Aorta (tissue), 5 donors: ENCODE measurements at places on chromosomes 5 and 9. TPM values are rescaled to one million over a fixed set of nuclear protein-coding genes. Genes with fewer than 3 reads are reported as not detected.
A peak's percentile ranks its signal among the peaks of the same experiment; 100 is the strongest.

GRCh38 chr9:133355881-133356357 is 368 bp downstream of the SURF1 start:
- H3K4me3 ChIP-seq, result peak overlapping the region; percentile 92
- no peak for DNase-seq
- no peaks in the 10 kb centered on the region for H3K27me3 ChIP-seq
- no peak overlapping the region for H3K27ac ChIP-seq

- no peak for DNase-seq
- no peaks in the 10 kb centered on the region for H3K27me3 ChIP-seq
- no peaks in the 10 kb centered on the region for H3K36me3 ChIP-seq
Observed at GRCh38 chr9:82333671-82334070, 345.1 kb downstream of the SPATA31D1 start.

ARSK gene
- total RNA-seq, result 5.5 TPM

IL31RA gene
- 3.7 TPM for total RNA-seq

ARL14EPL gene
- total RNA-seq, result not detected

GRCh38 chr9:132008184-132008803 is 71.4 kb downstream of the MED27 start:
- no peaks in the 10 kb centered on the region for H3K27me3 ChIP-seq
- no peaks in the 10 kb centered on the region for H3K36me3 ChIP-seq
- no peak for DNase-seq
